COR-L47 (cell line): ENCODE measurements at places on chromosomes 13 and 19.

DNA sequence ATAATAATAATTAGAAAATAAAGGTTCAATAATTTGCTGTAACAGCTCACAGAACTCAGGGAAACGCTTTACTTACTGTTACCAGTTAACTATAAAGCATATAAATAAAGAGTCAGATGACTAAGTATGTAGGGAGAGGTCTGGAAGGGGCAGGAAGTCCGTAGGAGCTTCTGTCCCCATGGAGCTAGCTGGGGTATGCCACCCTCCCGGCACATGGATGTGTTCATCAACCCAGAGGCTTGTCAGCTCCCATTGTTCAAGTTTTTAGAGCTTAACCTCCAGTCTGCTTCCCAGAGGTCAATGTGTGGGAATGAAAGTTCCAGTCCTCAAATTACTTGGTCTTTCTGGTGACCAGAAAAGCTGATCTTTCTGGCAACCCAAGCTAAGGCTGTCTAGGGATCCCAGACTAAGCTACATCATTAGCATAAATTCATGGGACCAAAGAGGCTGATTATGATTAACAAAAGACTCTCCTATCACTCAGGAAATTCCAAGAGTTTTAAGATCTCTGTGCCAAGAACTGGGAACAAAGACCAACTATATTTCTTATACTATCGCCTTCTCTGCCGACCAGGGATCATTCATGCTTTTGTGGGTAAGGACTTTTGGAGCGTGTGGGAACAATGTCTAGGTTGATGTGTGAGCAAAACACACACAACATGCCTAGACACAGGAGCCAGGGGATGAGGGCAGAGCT is 31.7 kb upstream of the ZNF507 start:
- DNase-seq = no peak

DNA sequence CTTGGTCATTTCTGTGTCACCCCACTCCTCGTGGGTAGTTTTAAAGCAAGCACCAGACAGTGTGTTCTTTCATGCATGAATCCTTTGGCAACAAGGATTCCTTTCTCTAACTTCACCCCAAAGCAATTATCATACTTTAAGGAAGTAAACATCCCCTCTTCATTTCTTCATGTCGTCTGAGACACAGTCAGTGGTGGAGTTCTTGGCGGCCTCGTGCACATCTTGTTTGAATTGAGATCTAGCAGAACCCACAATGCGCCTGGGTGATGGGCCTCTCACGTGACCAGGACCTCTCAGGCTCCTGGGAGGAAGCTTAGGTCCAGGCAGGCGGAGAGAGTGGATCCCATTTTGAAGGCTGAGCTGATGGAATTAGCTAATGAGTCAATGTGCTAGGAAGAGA is 2.6 kb downstream of the ACSBG2 start:
- no peak for DNase-seq

- no peak for DNase-seq
These were observed 16.3 kb downstream of the NEK5 start for GRCh38 chr13:52112591-52112990.

DNA sequence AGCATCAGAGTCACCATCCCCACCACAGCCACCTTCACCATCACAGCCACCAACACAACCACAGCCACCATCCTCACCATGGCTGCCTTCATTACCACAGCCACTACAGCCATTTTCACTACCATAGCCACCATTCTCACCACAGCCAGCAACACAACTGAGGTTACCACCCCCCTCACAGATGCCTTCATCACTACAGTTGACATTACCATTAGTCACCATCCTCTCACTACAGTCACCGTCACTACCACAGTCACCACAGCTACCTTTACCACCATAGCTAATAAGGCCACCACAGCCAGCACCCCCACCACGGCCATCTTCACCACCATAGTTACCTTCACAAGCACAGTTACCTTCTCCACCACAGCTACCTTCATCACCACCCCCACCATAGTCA is 269.6 kb downstream of the DNAJC15 start:
- DNase-seq = no peak

DNA sequence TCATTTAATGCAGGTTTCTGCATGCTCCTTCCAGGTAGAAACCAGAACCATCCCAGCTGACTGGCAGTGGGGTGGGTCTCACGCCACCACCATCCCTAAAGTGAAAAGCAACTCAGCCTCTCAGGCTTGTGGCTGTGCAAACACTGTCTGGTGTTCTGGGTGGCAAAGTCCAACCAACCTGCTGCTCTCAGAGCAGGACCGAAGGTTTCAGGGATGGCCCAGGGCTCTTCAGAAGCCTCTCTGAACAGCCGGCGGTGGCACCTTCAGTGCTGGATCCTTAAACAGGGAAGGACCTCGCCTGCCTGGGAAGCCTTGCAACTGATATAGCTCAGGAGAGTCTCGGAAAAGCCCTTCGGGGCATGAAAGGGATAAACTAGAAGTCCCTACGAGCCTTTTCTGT is 100.8 kb downstream of the COL4A1 start:
- no peak for DNase-seq

- no peak for DNase-seq
These were observed at the start of gene TNNI3 for GRCh38 chr19:55157064-55157908. TSS of gene TNNI3 (minus strand) at chr19:55157732. CDS start at chr19:55157589, 143 bp downstream.

GRCh38 chr13:26771796-26772195 is 11.2 kb upstream of the GPR12 start:
- no peak for DNase-seq

- DNase-seq = no peak
These were observed 113.2 kb downstream of the KCNRG start for GRCh38 chr13:50128428-50128931.

DNA sequence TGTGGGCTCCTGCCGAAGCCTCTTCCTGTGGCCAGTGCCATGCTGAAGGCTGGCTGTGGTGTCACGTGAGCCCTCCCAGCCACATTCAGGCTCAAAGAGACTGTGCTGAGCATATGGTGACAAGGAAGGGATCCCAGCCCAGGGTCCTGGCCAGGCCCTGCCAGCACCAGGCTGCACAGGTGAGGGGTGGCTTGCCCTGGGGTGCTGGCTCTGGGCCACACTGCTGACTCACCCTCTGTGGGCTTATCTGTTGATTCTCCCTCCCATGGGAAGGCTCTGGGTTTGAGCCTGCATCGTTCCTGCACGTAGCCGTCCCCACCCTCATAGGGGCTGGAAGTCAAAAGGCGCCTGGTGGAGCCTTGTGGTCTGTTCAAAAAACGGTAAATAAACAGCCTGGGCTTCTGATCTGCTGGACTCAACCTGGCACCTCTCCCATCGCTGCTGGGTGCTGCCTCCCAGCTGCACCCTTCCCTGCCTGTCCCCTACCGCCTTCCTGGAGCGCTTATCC is 31.1 kb downstream of the DNM2 start:
- peak; percentile 75 for DNase-seq

GRCh38 chr13:59867867-59868266 is 295.9 kb downstream of the DIAPH3 start:
- no peak for DNase-seq

- DNase-seq = no peak
These were observed 19.6 kb upstream of the EPHX3 start for GRCh38 chr19:15251749-15252397.

GRCh38 chr19:35608251-35608650 is 4.3 kb upstream of the HAUS5 start:
- DNase-seq = no peak

DNA sequence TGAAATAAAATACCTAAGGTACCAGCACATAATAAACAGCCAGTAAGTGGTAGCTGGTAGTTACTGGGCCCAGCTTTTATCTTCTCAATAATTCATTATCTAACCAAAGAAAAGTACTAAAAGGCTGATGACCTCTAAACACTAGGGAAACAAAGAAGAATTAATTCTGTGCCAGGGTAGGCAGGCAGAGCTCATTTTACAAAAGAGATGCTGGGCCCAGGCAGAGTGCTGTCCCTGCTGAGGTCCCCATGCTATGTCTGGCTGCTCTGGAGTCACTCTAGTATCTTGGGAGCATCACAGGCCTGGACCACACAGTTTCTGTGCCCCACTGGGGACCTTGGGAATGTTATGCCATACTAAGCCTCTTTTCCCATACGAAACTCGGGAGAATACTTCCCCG is 18.2 kb downstream of the ZNF507 start:
- DNase-seq = no peak

GRCh38 chr19:17871878-17872250 is at the start of gene SLC5A5:
TSS of gene SLC5A5 (plus strand) at chr19:17871945. CDS start at chr19:17872320, 375 bp downstream.
- DNase-seq = no peak

GRCh38 chr13:44906713-44907112 is 82.6 kb downstream of the NUFIP1 start:
- DNase-seq = no peak

GRCh38 chr19:13299838-13300237 is 149.6 kb downstream of the IER2 start:
- no peak for DNase-seq

DNA sequence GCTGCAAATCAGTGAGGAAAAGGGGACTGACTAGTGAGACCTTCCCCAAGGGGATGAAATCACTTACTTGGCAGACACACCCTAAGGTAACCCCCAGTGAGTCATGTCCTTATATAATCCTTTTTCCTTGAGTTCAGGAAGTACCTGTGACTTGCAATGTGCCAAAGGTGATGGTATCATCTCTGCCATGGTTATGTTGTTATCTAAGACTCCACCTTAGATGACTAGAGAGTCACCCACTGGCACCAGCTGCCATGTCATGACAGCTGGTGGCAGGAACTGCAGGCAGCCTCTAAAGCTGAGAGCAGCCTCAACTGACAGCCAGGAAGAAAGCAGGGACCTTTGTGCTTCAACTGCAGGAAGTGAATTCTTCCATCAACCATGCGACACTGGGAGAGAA is 12.5 kb downstream of the PBX4 start:
- no peak for DNase-seq

GRCh38 chr13:80931766-80932165 is 590.8 kb upstream of the SPRY2 start:
- no peak for DNase-seq

GRCh38 chr13:107035778-107036177 is 467.8 kb upstream of the ARGLU1 start:
- DNase-seq = no peak

- peak; percentile 87 for DNase-seq
These were observed 1.4 kb downstream of the PLPP2 start for GRCh38 chr19:289651-290371.

DNA sequence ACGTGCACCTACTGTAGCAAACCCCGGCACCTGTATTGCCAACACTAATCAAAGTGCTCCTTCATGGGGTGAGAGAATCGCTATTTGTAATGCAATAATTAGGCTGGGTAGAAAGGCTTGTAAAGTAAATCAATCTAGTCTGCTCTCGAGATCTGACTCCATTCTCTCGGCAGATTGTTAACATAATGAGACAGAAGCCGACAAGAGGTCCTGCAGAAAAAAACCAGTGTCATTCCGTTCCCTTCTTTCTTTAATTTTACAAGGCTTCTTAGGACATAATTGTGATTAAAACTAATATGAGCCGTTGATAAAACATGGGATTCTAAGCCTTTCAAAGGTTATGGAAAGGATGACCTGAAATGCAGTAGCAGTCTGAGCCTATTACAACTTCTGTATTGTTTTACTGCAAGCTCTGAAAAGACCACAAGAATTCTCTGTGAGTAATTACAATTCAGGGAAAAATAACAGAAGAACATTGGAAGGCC is 530.0 kb downstream of the PCDH9 start:
- DNase-seq = no peak

DNA sequence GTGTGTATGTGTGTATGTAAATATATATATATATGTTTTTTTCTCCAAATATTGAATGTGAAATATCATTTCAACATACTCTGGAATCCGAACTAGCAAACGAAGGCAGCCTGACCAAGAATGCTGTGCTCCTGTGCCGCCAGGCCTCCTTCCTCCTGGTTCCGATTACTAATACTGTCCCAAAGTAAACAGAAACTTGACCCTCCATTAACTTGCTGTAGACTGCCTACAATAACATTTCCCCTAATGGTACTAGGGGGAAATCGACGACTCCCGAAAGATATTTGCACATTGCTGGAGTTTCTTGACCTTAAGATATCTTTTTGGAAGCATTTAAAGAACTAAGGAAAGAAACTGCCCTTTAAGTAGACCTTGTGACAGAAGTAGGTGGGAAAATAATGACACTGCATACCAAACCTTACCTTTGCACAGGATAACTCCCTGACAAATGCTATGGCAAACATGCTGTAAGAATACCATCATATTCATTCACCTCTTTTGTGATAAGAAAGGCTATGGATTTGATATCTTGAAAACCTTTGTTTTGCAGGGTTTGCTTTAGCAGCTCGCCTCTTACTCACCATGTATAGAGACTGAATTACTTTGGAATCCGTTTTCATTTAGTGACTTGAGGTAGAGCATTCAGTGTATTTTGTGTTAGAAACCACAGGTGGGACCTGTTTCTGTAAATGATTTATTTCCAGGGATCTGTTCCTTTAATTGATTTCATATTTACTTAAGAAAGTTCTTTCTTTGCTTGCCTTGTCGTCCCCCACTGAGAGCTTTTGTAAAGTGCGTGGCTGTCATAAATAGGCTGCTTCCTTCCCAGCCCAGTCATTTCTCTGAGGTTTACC is 80.1 kb downstream of the KLF5 start:
- DNase-seq = peak; percentile 42

GRCh38 chr13:40457929-40458719 is 208.3 kb downstream of the FOXO1 start:
- DNase-seq = no peak

- no peak for DNase-seq
These were observed 68.2 kb upstream of the LSM14A start for GRCh38 chr19:34104096-34104495.

DNA sequence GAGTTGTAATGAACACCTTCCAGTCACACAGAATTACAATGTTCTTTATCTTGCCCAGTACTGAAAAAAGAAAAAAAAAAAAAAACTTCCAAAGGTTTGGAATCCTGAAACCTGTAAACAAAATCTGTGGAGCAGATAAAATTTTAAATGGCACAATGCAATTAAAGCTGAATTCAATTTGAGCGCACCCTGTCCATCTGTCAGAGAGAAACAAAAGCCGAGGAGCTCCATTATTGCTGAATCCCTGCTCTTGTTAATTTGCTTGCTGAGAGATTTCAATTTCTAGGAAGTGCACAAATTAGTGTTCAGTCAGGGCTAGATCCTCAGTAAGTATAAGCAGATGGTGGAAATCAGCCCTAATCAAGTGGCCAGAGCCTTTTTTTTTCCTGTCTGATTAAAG is 65.2 kb downstream of the DACH1 start:
- peak; percentile 56 for DNase-seq

DNA sequence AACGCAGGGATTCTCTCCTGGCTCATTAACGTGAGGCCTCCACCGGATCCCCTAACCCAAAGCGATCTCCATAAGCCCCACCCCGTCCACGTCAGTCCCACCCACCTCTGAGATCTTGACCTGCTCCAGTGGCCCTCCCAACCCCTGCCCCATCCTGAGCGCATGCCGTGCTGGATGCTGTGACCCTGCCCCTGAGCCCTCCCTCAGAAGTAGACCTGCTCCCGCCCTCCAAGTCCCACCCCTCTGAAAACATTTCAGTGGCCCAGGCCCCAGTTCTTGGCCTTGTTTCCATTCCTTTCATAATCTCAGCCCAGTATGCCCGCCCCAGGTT is 19.9 kb downstream of the LMTK3 start:
- DNase-seq = no peak

- no peak for DNase-seq
These were observed 18.4 kb downstream of the ADGRL1 start for GRCh38 chr19:14187561-14187960.
